ENCODE measurements at places on chromosomes 6 and 20. TPM values are rescaled to one million over a fixed set of nuclear protein-coding genes. Genes with fewer than 3 reads are reported as not detected.

Gene TRIM40
- 0.14 TPM for polyA plus RNA-seq

Gene NRM
- polyA plus RNA-seq = 39.7 TPM

Gene SMLR1
- 1.2 TPM for polyA plus RNA-seq

Gene FAM209A
- 0.60 TPM for polyA plus RNA-seq

Gene GLP1R
- polyA plus RNA-seq = 0.62 TPM

Gene TCF15
- polyA plus RNA-seq = 0.69 TPM

Gene LPA
- 0.20 TPM for polyA plus RNA-seq

Gene KIF25
- polyA plus RNA-seq = 0.61 TPM

- DNase-seq = no peak
Observed at GRCh38 chr20:31572042-31572700, 32.9 kb upstream of the ID1 start.

DNA sequence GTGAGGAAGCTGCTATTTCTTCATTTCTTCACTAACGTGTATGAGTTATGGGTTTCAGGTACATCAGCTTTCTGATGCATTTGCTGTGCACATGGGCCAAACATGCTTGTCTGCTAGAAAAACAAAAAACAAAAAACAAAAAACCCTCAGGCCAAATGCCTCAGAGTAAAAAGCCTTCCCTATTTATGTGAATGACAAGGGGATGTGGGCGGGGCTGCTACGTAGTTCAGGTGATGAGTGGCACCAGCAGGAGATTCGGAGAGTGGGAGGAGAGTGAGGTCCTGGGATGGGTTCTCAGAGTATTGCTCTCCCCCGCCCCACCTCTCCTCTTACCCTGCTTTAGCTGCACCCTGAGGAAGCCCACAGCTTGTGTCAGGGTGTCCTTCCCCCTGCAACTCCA, 596.8 kb upstream of the JAG1 start:
- DNase-seq = no peak

- no peak for DNase-seq
Observed at GRCh38 chr6:45420909-45421708, 43.4 kb upstream of the SUPT3H start.

- DNase-seq = no peak
Observed at GRCh38 chr6:452301-453067, 60.9 kb downstream of the IRF4 start.

DNA sequence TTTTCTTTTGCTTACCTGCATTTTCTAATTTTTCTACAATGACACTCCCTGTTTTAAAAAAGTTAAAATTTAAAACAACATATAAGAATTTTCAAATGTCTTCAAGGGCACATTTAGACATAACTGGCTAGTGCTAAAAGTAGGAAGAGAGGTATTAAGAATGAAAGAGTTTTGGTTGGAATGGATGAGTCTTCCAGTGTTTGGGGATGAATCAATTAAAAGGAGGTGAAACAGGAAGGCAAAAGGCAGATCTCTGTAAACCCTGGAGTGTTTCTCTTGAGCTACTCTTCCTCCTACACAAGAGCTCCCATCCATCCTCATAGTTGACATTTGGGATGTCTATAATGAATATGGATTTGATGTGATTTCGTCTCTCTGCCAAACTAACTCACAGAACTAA, 238.5 kb upstream of the SUPT3H start:
- DNase-seq = no peak

DNA sequence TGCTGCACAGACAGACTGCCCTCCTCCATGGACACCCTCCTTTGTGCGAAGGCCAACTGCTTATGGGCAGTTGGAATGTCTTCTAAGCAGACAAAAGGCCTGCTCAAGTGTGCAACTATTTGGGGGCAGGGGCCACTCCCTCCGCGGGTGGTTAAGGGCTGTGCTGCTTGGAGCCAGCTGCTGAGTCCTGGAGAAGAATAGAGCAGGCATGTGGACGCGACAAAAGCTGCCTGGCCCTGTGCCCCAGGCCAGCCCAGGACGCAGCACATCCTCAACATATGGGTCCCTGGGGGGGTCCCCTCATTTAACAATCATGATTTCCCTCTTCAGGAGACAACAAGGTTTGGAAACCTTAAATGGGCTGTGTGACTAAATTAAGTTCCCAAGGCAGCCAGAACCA, 45.5 kb upstream of the ENTPD6 start:
- no peak for DNase-seq

DNA sequence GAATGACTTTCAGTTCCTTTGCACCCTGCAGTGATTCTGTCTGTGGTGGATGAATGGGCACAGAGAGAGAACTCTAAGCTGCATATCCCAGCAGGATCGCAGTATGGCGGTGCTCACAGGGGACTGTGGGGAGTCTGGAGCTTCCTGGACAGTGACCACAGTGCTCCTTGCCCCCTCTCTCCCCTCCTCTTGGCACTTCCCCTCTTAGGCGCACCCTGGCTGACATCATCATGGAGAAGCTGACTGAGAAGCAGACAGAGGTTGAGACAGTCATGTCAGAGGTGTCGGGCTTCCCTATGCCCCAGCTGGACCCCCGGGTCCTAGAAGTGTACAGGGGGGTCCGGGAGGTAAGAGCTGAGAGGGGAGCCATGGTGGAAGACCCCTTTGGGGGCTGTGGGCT, 8.6 kb downstream of the BYSL start:
- no peak for DNase-seq

DNA sequence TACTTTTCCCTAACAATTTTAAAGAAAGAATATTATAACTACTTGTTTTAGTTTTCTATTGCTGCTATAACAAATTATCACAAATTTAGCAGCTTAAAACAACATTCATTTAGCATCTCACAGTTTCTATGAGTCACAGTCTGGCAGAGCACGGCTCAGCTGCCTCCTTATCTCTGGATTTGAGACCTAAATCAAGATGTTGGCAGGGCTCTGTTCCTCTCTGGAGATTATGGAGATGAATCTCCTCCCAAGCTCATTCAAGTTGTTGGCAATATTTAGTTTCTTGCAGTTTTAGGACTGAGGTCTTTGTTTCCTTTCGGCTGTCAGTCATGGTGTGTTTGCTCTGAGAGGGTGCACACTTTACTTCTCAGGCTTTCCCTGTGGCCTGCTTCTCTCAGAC, 1065.8 kb upstream of the EYS start:
- DNase-seq = no peak

- no peak for DNase-seq
Observed at GRCh38 chr20:64167676-64168075, 3.4 kb downstream of the MYT1 start.

- no peak for DNase-seq
Observed at GRCh38 chr20:4187147-4187546, 171.8 kb upstream of the RNF24 start.
